ENCODE measurements at places on chromosomes 4 and X.

GRCh38 chr4:84451546-84451945, 47.5 kb downstream of the NKX6-1 start:
- no peak for DNase-seq

- DNase-seq, result no peak
Measured at GRCh38 chr4:169062897-169063244, 52.8 kb upstream of the CBR4 start.

DNA sequence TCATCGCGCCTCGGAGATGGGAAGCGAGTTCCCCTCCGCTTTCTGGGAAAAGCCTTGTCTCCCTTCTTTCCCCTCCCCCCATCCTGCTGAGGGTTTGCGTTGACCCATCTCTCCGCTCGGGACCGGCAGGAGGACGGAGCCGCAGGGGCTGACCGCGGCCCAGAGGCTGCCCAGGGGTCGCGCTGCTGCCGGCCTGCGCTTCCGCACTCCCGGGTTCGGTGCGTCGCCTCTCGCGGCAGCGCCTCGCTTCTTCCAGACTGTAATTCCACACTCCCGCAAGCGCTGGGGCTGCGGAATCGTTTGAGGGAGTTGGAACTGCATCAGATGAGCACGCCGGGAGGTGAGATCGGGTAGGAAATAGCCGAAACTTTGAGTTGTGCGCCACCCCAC, 88.3 kb downstream of the BCOR start:
- DNase-seq, result no peak

- peak; percentile 35 for DNase-seq
Measured at GRCh38 chr4:37685823-37686372, 278 bp downstream of the RELL1 start.

- no peak for DNase-seq
Measured at GRCh38 chr4:41155194-41155830, 59.0 kb downstream of the APBB2 start.

Data from hematopoietic multipotent progenitor cell treated with erythropoietin and hydrocortisone succinate and interleukin-3 and kit ligand, for 8 days (in vitro differentiated cells).